ENCODE measurements at places on chromosomes 4 and X.

DNA sequence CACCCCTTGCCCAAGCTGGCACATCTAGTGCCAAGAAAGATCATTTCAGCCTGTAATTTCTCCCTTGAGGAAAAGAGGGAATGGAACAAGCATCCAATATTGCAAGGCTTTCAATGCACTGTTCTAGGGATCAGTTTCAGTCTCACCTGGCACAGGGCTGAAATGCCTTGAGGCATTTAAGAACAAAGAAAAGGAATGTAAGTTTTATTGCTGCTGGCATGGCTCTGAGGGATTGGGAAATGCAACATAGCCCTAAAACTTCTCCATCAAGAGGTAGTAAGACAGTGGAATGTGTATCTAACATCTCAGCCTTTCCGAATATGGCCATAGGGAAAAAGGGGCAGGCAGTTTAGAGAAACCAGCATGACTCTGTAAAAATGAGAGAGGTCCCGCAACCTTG lies 732.6 kb upstream of the LCORL start:
- no peak for DNase-seq

DNA sequence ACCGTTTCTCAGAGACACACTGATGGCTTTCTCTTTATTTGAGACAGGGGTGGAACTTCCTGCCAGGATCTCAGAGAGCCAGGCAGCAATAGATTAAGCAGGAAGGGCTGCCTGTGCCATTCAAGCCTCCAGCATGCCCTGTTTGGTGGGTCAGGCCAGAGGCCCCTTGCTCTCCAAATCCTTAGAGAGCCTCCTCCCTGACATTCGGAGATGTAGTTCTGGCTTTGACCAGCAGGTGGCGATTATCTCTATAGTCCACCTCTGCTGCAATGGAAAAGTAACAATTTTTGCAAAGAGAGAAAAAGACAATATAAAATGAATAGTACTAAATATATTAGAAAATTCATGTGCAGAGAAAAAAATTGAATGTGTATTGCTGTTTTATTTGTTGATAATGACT lies 93.9 kb downstream of the NXF2B start:
- DNase-seq: peak; percentile 41

DNA sequence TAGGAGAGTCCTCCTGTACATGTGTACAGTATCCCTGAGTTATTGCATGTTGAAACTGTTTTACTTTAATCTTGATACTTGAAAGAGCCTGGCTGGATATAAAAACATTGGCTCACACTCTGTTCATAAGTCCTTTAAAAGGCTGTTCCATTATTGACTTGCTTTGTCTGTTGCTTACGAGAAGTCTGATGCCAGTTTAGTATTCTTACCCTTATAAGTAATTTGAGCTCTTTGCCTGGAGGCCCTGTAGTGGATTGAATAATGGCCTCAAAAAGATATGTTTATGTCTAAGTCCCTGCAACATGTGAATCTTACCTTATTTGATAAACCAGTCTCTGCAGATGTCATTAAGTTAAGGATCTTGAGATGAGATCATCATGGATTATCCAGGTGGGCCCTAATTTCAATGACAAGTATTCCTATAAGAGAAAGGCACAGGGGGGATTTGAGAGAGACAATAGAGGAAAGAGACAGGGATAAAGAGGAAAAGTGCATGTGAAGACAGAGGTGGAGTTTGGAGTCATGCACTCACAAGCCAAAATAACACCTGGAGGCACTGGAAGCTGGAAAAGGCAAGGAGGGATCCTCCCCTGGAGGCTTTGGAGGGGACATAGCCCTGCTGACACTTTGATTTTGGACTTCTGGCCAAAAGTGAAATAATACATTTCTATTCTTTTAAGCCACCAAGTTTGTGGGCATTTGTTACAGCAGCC lies 98.1 kb downstream of the IRF2 start:
- DNase-seq: no peak

DNA sequence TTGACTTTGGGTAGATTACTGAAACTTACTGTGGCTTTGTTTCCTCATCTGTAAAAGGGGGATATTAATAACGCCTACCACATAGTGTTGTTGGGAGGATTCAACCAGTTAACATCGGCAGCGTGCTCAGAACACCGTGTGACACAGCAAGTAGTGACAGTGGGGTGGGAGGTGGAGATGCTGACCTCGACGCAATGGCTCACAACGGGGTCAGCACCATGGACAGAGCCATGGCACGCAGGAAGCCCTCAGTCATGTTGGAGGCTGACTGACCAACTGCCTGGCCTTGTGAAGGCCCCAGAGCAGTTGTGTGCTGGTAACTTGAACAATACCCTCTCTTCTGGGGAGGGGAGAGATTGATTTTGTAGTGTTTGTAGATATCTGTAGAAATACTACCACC lies 93.2 kb downstream of the WFS1 start:
- DNase-seq: peak; percentile 35

- no peak for DNase-seq
Measured at GRCh38 chr4:103150677-103151076, 47.5 kb downstream of the CENPE start.

- DNase-seq: peak; percentile 64
Measured at GRCh38 chr4:56468097-56468422, 643 bp downstream of the SRP72 start.

DNA sequence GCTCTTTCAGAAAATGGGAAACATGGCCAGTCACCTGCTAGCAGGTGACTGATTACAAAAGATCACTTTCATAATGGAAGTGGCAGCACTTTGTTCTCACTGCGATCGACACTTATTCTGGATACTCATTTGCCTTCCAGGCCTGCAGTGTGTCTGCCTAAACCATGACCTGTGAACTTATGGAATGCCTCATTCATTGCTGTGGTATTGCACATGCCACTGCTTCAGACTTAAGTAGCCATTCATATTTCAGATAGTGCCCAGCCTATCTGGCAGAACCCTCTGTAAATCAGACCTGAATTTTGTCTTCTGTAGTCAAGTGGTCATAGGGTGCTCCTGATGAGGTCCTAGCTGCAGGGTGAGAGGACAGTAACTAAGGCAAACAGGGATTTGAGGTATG lies 23.3 kb upstream of the MGST2 start:
- DNase-seq: no peak

GRCh38 chr4:6258741-6259140 lies 10.9 kb upstream of the WFS1 start:
- DNase-seq: peak; percentile 19

DNA sequence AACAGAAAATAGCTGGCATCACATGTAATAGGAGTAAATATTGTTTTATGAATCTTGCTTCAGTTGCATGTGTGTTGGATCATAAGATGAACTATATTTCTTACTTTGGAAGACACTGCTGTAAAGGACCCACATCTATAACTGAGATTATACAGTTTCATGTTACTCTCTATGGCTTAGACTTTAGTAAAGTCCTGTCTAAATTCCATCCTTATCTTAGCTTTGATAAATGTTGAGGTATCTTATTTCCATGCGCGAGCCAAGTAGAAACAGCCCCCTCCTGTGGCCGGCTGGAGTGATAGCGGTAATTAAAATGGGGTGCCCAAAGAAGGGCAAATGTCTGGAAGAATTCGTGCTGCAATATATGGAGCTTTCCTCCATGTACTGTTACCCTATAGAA lies 43.0 kb downstream of the CCDC158 start:
- peak; percentile 64 for DNase-seq

- DNase-seq: no peak
Measured at GRCh38 chr4:145805490-145805889, 125.5 kb downstream of the C4orf51 start.

- DNase-seq: no peak
Measured at GRCh38 chr4:8019396-8020365, 80.0 kb upstream of the AFAP1 start.

GRCh38 chrX:28590396-28590795 lies 3.1 kb downstream of the IL1RAPL1 start:
- DNase-seq: no peak

DNA sequence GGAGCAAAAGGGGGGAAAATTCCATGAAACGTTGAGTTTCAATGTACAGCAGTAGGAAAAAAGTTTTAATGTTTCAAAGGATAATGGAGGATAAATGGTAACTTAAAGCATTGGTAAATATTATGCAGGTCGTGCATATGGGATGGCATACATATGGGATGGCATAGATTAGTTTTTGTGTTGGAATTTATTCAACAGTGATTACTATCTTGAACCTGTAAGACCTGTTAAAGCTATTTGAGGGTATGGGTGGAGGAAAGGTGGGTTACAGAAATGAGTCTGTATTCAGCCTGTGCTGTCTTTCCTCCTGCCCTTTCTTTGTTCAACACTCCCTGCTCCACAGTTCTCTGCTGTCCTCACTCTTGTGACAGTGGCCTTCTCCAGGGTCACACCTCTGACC lies 54.6 kb downstream of the ARHGAP10 start:
- DNase-seq: no peak

GRCh38 chrX:48806081-48806480 lies 4.2 kb downstream of the HDAC6 start:
- DNase-seq: peak; percentile 7

GRCh38 chrX:72313707-72314641 lies 8.3 kb upstream of the CITED1 start:
- no peak for DNase-seq

DNA sequence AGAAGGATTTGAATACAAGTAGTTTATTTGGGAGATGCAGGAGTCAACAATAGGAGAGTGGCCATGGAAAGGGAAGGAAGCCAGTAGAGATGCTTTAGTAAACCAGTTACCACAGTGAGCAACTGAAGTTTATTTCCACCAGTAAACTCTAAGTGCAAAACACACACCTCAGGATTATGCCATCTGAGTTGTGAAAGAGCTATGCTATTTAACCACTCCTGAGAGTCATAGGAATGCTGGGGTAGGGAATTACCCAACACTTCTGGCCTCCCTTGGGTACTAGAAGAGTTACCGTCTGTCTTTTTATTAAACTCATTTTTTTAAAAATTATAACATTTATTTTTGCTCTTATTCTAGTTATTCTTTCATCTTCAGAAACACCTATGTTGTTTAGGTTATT lies 834.6 kb upstream of the AMOT start:
- DNase-seq: no peak

GRCh38 chr4:45475548-45475947 lies 648.3 kb downstream of the GABRG1 start:
- no peak for DNase-seq

DNA sequence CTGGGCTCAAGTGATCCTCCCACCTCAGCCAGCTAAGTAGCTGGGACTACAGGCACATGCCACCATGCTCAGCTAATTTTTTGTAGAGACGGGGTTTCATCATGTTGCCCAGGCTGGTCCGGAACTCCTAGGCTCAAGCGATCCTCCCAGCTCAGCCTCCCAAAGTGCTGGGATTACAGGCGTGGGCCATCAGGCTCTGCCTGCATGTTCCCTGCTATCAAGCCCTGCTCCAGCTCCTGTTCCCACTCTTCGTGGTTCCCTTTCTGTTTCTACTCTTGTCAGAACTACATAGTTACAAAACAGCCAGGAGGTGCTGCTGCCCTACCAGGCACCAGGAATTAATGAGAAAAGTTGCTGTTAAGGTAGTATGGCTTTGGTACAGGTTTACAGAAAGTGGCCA lies 8.7 kb downstream of the TIMP1 start:
- no peak for DNase-seq

DNA sequence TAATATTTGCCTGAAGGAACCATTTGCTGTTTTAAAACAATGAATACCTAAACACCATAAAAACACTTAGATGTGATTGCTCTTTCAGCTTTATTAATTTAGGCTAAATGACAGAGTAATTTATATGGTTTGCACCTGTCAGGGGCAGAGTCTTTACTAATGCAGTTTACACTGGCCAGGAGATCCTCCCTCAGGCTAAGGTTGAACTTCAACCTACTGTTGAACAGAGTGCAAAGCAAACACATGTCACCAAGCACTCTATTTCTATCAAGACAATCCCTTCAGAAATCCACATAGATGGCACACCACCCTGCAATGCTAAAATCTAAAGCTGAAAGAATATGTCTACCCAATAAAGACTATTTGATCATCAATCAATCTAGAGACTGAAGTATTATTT lies 147.3 kb downstream of the KLHL13 start:
- no peak for DNase-seq

- DNase-seq: no peak
Measured at GRCh38 chrX:155221351-155221750, 5.1 kb downstream of the VBP1 start.

DNA sequence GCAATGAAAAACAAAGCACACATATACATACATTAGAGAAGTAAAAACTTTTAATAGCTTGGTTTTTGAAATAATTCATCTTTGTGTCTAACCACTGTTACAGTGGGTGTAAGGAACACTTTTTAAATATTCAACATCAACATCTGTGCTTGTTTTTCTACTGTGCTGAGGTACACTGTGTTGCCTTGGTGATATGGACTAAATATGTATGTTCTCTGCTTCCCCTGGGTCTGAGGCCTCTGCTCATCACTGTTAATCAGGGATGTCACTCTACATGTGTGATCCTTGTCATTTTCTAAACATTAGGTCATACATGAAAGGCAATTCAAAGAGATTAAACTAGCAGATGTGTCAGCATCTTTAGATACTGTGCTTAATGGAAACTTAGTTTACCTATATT lies 10.9 kb downstream of the MCTS1 start:
- DNase-seq: no peak

DNA sequence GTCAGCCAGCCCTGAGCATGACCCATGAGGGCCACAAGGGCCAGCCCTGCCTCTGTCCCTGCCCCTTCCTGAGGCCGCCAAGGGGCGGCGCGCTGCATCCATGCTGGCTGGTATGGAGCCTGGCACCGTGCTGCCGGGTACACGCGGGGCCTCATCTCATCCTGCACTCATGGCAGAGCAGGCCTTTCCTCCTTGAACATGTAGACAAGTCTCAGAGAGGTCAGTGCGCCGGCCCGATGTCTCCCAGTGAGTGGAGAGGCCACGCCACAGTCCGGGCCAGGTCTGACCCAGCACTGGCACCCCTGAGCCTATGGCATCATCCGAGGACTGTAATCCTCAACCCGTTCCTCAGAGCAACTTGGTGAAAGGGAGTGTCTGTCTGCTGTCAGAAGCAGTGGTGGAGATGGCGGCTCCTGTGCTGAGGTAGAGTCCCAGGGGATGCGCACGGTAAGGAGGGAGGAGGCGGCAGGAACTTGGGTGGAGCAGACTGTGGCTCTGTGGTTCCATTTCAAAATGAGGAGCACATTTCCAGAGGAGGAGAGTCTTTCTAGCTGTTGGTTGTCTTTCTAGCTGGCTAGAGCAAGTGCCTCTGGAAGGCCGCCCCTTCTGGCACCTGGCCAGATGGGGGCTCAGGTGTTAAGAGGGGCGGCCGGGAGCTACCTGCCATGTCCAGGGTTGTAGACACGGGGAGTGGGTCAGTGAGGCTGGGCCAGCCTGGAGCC lies 32.8 kb downstream of the TRMT44 start:
- DNase-seq: no peak

GRCh38 chrX:69469975-69470374 lies 34.2 kb upstream of the NALF2 start:
- DNase-seq: no peak

Measured in GM12865 (cell line).